Activated CD4-positive, alpha-beta T cell treated with anti-CD3 and anti-CD28 coated beads for 24 hours (primary cell): ENCODE measurements at places on chromosomes 7 and 10.

GRCh38 chr10:27724287-27724686 lies 21.3 kb downstream of the MKX start:
- no peak for DNase-seq

DNA sequence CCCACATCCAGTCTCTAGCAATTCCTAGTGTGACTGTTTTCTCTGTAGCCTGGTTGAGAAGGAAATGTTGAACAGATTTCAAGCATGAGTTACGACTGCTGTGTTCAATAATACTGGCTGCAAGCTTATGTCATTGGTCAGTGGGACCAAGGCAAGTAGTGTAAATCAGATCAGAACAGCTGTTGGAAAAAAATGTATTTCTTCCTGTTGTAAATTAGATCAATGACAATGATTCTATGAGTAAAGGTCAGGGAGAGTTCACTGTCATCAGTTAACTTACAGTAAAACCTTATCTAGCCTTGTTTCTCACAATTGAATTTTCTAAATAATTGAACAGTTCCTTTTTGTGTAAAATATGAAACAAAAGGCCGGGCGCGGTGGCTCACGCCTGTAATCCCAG lies 6.7 kb downstream of the OTUD1 start:
- DNase-seq, result no peak

DNA sequence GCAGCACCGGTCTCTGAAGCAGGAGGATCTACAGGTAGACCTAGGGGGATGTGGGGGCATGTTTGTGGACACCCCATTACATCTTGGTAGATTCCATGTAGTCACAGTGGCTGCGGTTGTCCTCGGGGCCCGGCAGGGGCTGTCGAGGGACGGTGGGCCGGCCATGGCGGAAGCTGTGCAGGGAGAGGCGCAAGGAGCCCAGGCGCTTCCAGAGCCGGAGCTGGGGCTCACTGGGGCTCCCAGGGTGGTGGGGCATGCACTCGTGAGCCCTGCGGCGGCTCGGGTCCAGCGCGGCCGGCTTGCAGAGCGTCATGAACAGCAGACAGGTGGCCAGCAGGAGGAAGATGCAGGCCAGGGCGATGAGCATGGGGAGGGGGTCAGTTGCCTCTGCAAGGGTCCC lies 3.7 kb downstream of the C10orf105 start:
- no peak for DNase-seq

GRCh38 chr10:72173262-72173618 lies 42.6 kb upstream of the ANAPC16 start:
- DNase-seq, result no peak

DNA sequence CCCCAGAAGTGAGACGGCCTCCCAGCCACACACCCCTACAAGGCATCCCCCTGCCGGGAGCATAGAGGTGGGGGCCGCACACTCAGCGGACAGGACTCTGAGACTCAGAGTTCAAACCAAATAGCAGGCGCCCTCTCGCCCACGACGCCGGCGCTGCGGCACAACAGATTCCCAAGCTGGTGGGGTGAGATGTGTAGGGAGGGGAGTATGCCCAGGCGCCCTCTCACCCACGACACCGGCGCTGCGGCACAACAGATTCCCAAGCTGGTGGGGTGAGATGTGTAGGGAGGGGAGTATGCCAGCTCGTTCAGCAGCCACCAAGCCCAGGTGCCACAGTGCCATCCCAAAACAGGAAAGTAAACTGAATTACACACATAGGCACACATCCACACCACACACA lies 64.7 kb downstream of the TCERG1L start:
- DNase-seq, result no peak
